CD14-positive monocyte (primary cell): ENCODE measurements at places on chromosomes 4 and X.

GRCh38 chr4:94304365-94304971 lies 38.2 kb downstream of the HPGDS start:
- peak; percentile 13 for DNase-seq

GRCh38 chr4:185412412-185412811 lies 13.4 kb downstream of the UFSP2 start:
- no peak for DNase-seq

DNA sequence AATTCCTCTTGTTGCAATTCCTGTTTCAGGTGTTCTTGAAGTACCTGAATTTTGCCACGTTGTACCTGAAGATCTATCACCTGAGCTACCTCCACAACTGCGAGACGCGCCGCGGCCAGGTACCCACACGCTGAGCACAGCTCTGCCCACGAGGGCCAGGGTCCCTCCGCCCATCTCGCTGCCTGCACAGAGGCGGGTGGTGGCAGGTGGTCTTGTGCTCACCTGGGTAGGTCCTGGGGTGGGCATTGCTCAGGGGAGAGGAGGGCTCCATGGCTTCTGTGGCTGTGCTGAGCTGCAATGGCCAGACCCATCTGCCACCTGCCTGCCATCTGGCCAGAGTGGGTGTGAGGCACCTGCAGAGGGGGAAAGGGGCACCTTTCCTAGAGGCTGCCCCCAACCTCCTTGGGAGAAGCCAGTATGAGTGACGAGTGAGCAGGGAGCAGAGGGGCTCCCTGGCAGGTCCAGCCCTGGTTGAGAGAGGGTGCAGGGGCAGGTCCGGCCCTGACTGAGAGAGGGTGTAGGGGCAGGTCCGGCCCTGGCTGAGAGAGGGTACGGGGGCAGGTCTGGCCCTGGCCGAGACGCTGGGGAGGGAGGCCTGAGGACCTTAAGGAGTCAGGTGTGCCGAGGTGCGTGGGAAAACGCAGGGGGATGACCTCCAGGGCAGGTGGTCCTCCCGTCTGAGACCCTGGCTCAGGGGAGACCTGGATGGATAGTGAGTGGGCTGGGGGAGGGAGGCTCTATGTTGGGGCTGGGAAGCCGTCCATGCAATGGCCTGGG lies 10.7 kb downstream of the PDE6B start:
- DNase-seq, result no peak

GRCh38 chr4:174996079-174996478 lies 77.9 kb downstream of the ADAM29 start:
- no peak for DNase-seq

GRCh38 chr4:42519803-42520417 lies 122.6 kb downstream of the SHISA3 start:
- DNase-seq, result peak; percentile 12

- no peak for DNase-seq
Observed at GRCh38 chr4:91851456-91851855, 452.3 kb upstream of the GRID2 start.

GRCh38 chrX:68196939-68197791 lies 236.1 kb downstream of the OPHN1 start:
- peak; percentile 22 for DNase-seq

DNA sequence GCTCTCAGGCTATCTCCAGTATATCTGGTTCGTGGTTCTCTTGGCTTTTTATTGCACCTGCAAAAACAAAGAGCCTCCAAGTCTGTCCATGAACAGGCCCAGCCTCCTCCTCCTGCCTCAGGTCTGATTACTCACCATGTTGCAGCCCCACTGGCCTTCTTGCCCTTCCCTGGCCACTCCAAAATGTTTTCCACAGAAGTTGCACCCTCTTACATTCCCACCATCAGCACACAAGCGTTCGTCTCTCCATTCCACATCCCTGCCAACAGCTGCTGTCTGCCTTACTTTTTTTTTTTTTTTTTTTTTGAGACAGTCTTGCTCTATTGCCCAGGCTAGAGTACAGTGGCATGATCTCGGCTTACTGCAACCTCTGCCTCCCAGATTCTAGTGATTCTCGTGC lies 86.7 kb downstream of the RFC1 start:
- DNase-seq, result no peak

GRCh38 chr4:40550948-40551462 lies 78.7 kb downstream of the RBM47 start:
- DNase-seq, result peak; percentile 53

DNA sequence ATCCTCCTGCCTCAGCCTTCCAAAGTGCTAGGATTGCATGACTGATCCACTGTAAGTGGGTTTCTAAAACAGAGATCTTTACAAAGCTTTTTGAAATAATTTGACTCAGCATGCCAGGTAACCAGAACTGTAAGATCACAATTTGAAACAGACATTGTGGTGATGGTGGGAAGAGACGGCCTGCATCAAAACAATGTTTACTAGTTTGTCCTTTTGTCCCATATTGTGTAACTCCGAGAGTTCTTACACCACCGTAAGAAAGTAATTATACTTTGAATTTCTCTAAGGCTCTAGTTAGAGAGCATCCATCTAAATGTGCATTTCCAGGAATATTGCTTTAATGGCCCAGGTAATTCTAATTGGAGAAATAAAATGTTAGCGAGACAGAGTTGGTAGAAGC lies 594 bp upstream of the ARHGAP24 start:
- no peak for DNase-seq

DNA sequence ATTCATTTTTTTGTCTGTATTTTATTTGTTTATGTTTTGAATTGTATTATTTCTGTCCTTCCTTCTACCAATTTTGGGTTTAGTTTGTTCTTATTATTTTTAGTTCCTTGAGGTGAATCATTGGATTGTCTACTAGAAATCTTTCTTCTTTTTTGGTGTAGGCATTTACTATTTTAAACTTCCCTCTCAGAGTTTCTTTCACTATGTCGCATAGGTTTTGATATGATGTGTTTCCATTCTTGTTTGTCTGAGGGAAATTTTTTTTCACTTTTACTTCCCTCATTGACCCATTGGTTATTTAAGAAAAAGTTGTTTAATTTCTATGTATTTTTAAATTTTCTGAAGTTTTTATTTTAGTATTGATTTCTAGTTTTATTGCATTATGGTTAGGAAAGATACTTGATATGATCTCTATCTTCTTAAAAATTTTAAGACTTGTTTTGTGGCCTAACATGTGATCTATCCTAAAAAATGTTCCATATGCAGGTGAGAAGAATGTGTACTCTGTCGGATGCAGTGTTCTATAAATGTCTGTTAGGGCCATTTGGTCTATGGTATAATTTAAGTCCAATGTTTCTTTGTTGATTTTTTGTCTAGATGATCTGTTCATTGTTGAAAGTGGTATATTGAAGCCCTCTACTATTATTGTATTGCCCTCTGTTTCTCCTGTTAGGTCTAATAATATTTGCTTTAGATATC lies 68.8 kb downstream of the IL15 start:
- DNase-seq, result peak; percentile 24

- DNase-seq, result no peak
Observed at GRCh38 chr4:10272511-10272910, 155.9 kb upstream of the WDR1 start.

DNA sequence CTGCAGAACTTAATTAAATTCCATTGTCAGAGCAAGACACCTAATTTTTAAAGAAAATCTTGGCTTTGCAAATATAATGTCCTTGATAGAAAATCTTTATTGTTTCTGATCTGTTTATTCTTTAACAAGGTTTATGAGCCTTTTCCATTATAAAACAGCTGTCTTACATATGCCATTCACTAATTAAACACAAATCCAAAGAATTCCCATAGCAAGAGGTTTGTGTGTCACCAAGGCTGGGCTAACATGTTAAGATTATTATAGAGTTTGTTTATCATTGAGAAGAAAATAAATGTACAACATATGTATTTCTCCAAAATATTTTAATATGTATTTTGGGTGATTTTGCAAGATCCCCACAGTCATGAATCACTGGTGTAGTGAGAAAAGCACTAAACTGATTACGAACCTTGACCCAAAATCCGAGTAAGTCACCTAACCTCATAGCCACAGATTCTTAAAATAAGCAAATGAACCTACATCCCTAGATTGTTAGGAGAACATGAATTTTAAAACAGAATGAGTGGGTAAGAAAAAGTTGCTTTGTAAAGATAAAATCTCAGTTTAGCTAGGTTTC lies 694.8 kb upstream of the INTU start:
- DNase-seq, result no peak

DNA sequence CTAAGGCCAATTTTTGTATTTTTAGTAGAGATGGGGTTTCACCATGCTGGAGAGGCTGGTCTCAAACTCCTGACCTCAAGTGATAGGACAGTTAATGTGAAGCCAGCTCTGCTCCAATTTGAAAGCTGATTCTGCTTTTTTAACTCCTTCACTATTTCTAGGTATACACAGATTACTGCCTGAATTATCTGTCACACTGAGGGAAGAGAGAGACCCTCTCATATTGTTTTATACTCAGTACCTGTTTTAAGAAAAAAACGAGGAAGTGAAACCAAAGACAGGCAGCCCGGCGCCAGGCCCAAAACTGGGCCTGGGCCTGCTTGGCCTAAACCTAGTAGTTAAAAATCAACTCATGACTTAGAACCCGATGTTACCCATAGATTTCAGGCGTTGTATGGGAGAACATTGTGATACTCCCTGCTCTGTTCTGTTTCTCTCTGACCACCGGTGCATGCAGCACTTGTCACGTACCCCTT lies 1601.5 kb upstream of the PCDH10 start:
- no peak for DNase-seq

DNA sequence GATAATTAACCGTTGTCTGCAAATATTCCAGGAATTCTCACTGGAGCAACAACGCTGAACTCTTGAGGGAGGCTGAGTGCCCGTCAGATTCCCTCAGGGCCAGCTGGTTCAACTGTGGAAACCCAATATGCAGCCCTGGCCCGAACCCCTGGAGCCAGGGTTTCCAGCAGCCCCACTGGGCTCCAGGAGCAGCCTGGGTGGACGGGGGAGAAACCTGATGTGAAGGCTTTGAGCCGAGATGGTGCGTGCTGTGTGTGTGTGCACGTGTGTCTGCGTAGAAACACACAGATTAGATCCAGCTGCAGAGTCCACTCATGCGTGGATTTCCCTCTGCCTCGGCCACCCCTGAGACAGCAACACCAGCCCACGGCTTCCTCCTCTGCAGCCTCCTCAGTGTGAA lies 19.4 kb upstream of the SLC25A6 start:
- DNase-seq, result no peak

DNA sequence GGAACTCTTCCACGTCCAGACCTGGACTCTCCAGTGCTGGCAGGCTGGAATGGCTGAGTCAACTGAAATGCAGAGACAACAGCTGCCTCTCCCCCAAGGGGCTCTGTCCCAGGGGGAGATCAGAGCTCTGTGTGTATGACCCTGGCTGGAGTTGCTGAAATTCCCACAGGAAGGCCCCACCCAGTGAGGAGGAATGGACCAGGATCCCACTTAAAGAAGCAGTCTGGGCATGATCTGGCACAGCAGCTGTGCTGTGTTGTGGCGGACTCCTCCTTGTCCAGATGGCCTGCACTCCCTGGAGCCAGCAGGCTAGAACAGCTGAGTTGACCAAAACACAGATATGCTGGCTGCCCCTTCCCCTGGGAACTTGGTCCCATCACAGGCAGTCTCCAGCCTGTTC lies 25.4 kb downstream of the C4orf17 start:
- no peak for DNase-seq

- no peak for DNase-seq
Observed at GRCh38 chrX:134454506-134454905, 5.5 kb upstream of the HPRT1 start.

DNA sequence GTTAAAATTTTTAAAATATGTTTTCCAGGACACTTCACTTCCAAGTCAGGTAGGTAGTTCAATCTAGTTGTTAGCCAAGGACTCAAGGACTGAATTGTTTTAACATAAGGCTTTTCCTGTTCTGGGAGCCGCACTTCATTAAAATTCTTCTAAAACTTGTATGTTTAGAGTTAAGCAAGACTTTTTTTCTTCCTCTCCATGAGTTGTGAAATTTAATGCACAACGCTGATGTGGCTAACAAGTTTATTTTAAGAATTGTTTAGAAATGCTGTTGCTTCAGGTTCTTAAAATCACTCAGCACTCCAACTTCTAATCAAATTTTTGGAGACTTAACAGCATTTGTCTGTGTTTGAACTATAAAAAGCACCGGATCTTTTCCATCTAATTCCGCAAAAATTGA lies 49.7 kb downstream of the XIAP start:
- peak; percentile 10 for DNase-seq

- no peak for DNase-seq
Observed at GRCh38 chr4:175351473-175351872, 433.3 kb downstream of the ADAM29 start.

- no peak for DNase-seq
Observed at GRCh38 chr4:139209470-139210063, 32.5 kb upstream of the ELF2 start.

GRCh38 chr4:119525771-119526712 lies 102.6 kb downstream of the PDE5A start:
- no peak for DNase-seq

GRCh38 chr4:130511776-130512175 lies 1415.8 kb downstream of the C4orf33 start:
- no peak for DNase-seq

GRCh38 chr4:84126061-84126787 lies 372.9 kb downstream of the NKX6-1 start:
- DNase-seq, result no peak

DNA sequence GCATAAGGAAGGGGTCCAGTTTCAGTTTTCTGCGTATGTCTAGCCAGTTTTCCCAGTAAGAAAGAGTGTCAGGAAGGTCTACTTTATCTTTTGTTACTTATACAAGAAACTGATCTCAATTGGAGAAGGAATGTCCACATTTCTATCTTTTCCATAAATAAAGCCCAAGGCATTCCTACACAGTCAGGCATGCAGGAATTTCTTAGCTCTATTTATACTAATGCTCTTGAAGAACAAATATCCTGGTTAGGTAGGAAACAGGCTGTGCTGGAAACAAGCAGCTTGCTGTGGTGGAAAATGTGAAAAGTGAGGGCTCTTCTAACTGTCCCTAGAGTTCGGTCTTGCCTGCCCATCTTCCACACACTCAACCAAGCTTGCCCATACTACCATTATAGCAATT lies 37.9 kb upstream of the PITX2 start:
- no peak for DNase-seq

DNA sequence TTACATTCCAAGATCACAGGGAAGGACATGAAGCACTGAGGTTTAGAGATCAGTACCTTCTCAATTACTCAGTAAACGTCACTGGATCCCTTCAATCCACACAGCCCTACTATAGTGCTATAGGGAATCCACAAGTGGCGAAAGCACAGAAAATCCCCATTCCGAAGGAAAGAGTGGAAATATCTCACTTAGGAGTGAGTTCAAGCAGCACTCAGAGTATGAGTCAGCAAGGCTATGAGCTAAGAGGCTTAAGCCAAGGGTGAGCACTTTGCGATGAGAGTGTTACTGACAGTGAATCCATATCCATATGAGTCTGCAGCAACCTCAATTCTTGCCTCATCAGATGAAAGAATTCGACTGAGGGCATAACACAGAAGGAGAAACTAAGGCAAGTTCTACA lies 165.1 kb downstream of the VSIG4 start:
- no peak for DNase-seq

GRCh38 chr4:146415829-146416228 lies 105.9 kb downstream of the SLC10A7 start:
- DNase-seq, result no peak

DNA sequence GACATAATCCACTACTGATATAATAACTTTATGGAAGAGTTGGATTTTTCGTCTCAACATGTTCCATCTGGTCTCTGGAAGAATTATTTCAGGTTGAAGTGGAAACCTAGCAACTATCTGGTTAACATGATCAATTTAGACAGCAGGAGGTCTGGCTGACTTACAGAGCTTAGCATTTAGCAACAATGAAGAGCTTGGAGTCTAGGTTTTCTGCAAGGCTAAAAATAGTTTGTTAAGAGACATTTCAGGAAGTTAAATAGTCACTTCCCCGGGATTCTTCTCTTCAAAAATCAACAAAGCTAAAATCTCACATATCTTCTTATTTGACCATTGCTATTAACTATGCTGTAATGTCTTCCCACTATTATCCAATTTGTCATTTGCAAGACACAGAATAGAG lies 418.6 kb upstream of the DIPK2B start:
- no peak for DNase-seq
